GM13976 (cell line): ENCODE measurements at places on chromosomes 1 and 21.

DNA sequence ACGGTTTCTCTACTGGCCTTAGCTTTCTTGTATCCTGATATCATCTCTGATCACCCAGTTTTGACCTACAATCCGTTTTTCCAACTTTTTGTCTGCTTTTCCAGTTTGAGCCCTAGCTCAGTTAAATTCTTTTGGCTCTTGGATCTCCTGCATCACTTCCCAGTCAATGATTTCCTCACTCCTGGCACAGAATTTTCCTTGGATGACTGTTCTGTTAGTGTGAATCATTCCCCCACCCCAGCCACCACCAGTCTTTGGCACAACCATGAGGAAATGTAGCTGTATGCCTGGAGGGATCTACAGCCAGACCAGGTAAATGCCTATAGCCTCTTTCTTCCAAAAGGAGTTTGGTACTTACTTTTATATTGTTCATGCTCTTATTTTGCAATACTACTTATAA lies 187.2 kb upstream of the PTGFR start:
- DNase-seq = no peak

- no peak for DNase-seq
These were observed 13.8 kb upstream of the CAMTA1 start for GRCh38 chr1:6771441-6771769.

DNA sequence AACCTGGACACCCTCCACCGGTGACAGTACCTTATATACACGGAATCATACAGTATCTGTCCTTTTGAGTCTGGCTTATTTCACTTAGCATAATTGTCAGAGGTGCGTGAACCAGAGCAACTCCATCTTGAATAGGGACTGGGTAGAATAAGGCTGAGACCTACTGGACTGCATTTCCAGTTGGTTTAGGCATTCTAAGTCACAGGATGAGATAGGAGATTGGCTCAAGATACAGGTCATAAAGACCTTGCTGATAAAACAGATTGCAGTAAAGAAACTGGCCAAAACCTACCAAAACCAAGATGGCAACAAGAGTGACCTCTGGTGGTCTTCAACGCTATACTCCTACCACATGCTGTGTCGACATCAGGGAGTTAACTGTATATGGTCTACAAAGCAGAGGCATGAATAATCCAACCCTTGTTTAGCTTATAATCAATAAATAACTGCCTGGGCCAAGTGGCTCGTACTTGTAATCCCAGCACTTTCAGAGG lies 1.4 kb upstream of the FDPS start:
- DNase-seq = no peak

DNA sequence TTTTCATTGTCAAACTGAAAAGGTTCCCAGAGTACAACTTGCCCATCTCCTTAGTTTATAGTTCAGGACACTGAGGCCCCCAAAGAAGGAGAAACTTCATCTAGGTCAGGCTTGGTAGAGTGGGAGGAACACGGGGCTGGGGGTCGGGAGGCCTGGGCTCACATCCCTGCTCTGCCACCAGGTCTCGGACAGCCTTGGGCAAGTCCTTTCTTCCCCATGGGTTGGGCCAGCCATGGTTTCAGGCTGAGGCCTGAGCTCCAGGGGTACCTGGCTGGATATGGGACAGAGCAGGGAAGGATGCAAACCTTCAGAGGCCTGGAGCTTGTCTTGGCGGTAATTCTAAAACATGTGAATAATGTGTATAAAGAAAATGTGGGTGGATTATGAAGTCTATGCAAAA lies 17.0 kb downstream of the FOXO6 start:
- no peak for DNase-seq

DNA sequence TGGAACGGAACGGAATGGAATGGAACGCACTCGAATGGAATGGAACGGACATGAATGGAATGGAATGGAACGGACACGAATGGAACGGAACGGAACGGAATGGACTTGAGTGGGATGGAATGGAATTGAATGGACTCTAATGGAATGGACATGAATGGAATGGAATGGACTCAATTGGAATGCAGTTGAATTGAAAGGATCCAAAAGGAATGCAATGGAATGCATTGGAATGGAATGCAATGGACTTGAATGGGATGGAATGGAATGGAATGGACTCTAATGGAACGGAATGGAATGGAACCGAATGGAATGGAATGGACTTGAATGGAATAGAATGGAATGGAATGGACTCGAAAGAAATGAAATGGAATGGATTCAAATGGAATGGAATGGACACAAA lies 102.4 kb upstream of the OR4F16 start:
- no peak for DNase-seq

GRCh38 chr1:16979475-16980327 lies 719 bp downstream of the MFAP2 start:
- no peak for DNase-seq

- no peak for DNase-seq
These were observed 1.2 kb downstream of the MAN1A2 start for GRCh38 chr1:117368116-117369108.

DNA sequence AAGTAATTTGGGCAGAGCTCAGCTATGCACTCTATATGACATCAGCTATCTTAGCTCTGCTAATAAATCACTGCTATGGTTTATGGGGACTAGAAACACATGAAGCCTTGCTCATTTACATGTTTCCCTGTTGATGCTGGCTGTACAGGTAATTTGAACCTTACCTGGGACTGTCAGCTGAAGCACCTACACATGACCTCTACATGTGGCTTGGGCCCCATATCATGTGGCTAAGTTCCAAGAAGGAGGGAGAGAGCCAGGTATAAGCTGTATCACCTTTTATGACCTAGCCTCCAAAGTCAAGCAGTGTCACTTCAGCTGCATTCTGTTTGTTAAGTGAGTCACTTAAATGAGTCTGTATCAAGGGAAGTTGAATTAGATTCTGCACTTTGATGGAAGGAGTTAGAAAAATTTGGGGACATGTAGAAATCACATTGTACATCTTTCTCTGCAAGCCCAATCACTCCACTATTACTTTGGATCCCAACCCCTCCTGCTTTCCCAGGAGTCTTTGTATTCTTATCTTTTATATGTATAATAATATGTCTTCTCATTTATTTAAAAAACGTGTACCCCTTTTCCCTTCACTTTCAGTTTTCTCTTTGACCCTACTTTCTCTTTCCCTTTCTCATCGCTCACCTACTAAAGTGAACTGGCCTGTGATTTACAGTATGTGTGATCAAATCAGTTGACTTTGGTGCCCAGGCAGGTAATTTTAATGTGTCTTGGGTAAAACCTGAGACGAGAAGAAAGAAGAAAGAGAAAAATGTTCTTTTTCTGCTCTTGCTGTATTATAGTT lies 53.4 kb upstream of the PRKACB start:
- no peak for DNase-seq

DNA sequence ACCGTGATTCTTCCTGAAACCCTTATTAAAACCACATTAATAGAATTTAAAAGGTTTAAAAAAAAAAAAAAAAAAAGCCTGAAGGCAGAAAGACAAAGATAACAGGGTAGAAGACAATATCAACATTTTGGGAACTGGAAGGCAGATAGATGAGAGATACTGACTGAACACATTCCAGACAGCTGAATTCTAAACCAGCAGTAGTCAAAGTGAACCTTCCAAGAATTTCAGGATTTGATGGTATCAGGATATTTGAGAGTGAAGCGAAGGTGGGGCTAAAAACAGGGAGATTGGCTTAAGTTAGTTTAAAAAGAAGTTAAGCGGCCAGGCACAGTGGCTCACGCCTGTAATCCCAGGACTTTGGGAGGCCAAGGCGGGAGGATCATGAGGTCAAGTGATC lies 5.3 kb upstream of the CXADR start:
- no peak for DNase-seq

DNA sequence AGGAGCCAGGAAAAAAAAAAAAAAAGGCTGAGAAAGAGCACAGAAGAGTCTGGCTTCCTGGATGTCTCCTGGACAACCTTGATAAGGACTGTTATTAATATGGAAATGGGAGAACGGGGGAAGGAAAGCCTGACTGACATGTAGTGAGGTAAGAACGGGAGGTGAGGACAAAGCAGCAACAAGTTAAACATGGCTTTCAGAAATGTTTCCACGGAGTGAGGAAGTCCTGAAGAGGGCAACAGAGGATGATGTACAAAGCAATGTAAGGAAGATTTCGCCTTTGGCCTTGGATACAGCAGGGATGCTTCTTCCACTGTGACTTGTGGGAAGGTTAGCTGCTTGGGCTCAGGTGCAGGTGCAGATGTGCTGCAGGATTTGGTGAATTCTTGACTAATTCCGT lies 11.9 kb upstream of the NIBAN1 start:
- no peak for DNase-seq

DNA sequence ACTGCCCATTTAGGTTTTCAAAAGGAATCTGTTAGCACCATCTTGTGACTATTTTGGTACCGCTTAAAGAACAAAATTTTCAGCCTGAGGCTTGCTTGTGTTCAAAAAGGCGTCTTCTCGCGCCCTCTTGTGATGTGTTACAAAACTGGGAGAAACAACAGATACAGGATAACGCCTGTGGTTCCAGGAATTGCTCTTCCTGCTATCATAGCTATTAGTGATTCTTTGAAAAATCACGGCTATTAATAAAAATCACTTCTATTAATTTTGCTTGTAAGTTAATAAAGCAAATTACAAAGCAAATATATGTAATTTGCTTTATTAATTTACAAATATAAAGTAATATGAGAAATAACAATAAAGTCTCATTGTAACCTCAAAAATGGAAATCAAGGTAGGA lies 82.2 kb upstream of the ABCD3 start:
- DNase-seq = peak; percentile 38

DNA sequence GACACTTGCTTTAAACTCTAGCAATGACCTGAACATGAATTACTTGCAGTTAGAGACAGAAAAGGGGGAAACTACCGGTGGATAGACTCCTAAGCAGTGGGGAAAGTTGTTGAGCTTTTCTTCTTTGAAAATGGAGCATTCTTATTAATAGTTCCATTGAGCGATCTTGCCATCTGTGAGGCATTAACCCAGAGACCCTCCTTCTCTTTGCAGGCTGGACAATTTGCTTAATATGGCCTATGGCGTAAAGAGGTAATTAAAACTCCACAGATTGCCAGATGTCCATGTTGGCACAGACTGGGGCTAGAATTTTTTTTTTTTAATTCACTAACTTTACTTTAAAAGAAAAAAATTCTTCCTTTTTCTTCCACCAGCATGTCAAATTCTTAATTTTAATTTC lies 88.5 kb downstream of the ELAVL4 start:
- DNase-seq = no peak

DNA sequence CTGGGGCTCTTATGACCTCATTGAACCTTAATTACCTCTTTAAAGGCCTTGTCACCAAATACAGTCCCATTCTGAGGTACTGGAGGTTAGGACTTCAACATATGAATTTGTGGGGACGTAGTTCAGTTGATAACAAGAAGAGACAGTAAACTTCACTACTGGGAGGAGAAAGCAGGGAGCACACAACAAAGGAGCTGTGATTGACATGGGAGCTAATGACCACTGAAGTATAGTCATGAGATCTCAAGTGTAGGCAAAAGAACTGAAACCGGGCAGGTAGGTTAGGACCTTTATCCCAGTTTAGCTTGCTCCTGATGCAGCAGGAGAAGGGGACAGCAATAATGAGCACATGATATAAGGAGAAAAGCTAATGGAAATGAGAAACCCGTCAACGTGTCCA lies 11.8 kb upstream of the MAB21L3 start:
- DNase-seq = no peak

DNA sequence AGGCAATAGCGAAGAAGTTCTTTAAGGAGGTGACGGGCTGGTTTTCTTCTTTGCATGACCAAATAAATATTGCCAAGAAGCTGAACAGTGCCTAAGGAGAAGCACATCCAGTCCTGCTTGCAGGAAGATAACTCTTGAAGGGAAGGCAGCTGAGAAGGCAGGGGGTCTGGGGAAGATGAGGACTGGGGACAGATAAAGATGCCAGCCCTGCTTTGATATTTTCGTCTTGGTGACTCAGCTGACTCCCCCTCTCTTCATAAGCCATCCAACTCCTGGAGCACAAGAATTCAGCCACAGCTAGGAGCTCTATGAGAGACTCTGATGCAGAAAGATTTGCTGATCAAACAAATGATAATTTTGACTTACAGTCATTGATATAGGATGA lies 3.4 kb downstream of the CFAP45 start:
- no peak for DNase-seq

DNA sequence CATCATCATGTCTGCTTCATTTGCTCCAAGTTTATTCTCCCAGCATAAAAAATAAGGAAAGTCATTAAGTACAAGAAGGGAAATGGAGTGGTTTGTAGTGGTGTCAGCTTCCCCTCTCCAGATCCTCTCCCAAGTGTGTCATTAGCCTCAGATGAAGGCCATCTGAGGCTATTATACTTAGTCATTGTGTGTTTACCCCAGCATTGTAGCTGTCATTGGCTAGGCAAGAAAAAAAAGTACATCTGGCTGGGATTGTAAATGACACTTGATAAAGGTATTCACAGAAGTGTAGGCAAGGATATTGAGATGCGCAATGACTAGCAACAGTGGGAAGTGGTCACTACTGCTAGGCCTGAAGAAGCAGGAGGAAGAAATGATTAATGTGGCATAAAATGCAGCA lies 316.9 kb upstream of the SGIP1 start:
- no peak for DNase-seq

DNA sequence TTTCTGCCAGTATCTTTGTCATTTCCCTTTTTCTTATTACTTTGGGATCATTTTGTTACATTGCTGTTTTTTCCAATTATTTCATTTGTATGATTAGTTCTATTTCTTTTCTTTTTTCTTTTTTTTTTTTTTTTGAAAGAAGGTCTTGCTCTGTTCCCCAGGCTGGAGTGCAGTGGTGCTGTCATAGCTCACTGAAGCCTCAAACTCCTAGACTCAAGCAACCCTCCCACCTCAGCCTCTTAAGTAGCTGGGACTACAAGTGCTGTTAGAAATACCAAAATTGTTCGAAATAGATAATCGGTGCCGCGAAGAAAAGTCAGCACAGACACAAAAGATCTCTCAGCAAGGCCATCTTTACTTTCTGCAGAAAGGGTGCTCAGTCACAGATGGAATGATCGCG lies 26.6 kb upstream of the COL6A1 start:
- no peak for DNase-seq

DNA sequence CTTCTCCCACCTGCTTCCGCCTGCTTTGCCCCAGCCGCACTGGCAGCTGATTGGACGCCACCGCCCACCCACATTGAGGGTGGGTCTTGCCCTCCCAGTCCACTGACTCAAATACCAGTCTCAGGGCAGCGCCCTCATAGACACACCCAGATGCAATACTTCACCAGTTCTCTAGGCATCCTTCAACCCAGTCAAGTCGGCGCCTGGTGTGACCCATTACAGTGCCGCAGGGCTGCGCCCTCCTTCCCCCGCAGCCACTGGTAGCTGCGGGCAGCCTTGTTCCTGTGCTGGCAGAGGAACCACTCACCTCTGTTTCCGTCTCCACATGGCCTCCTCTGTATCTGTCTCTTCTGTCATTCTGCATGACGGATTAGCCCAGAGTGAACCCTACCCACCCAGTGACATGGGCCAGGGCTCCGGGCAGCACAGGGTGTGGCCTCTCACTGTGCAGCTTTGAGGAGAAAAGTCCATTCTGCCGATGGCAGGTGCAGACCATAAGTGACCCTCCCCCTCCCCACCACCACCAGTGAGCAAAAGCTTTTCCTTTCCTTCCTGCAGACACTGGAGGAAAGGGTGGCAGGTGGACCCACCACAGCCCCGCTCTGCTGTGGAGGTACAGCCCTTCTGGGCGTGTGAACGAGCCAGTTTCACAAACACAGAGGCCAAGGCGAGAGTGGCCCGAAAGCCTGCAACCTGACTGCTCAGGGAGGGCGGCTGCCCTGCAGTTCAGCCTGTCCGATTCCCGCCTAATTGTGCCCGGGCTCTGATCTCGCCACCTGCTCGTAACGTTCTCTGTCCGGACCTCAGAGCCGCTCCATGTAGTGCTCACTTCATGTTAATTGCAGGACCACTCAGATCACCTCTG lies 57.1 kb downstream of the FAAP20 start:
- DNase-seq = no peak
